ENCODE measurements at places on chromosomes 12 and 14.

- peak; percentile 47 for DNase-seq
Measured at GRCh38 chr14:80304125-80304766, 92.9 kb upstream of the DIO2 start.

DNA sequence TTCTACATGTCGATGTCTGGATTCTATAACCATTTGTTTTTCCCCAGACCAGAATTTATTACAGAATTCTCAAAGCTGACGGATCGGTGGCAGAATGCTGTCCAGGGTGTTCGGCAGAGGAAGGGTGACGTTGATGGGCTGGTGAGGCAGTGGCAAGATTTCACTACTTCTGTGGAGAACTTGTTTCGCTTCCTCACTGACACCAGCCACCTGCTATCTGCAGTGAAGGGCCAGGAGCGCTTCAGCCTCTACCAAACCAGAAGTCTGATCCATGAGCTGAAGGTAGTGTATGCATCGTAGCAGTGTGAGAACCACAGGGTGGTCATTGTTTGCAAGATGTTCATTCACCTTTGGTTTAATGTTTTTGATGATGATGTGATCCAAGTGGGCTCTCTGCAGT lies 124.0 kb downstream of the ESR2 start:
- no peak for DNase-seq

- peak; percentile 71 for DNase-seq
Measured at GRCh38 chr12:58873496-58873895, 46.8 kb downstream of the LRIG3 start.

DNA sequence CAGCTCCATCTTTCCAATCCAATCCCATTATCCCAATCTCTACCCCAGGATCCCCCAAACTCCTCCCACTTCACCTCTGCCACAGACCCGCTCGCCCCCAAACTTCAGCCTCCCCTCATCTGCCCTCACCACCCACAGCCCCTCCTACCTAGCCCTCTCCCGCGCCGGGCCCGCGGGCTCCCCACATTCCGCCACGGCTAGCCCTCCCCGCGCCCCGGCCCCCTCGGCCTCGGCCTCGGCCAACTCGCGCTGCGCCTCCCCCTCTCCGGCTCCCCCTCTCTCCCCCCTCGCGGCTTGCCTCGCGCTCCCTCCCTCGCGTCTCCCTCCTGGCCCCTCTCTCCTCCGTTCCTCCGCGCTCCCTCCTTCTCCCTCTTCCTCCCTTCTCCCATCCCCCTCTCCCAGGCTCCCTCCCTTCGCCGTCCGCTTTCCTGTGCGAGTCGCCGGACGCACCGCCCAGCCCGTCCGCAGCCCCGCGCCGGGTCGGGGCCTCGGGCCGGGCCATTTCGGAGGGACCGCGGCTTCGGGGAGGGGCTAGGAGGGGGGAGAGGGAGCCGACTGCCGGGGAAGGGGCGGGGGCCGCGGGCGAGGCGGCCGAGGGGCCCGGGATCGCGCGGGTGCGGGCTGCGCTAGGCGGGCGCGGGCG lies at the start of gene ATN1:
ATN1 (plus strand) TSS at position 581 of the 643 bp plus-strand sequence. CDS start 6,043 bp downstream, outside the sequence.
- peak; percentile 77 for DNase-seq

GRCh38 chr12:76860256-76860655 lies 18.6 kb downstream of the CSRP2 start:
- no peak for DNase-seq

DNA sequence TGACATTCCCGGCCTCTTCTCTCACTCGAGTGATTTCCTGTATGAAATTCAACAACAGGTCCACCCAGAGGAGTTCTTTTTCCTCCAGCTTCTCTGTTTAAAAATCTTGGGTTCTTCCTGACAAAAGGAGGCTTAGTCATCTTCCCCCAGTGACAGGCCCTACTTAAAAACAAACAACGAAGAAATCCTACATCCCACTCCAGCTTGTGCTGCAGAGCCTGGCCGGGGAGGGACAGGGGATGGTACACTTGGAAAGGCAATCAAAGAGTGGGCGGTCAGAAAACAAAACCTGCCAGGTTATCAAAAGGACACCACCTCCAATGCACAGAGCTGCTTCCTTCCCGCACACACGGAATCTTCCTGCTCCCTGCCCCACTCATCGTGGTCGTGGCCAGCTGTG lies 101.3 kb downstream of the CACNA1C start:
- peak; percentile 53 for DNase-seq

GRCh38 chr12:101021911-101022388 lies 188.1 kb downstream of the SLC5A8 start:
- peak; percentile 94 for DNase-seq
